ENCODE measurements at places on chromosomes 4 and X.

DNA sequence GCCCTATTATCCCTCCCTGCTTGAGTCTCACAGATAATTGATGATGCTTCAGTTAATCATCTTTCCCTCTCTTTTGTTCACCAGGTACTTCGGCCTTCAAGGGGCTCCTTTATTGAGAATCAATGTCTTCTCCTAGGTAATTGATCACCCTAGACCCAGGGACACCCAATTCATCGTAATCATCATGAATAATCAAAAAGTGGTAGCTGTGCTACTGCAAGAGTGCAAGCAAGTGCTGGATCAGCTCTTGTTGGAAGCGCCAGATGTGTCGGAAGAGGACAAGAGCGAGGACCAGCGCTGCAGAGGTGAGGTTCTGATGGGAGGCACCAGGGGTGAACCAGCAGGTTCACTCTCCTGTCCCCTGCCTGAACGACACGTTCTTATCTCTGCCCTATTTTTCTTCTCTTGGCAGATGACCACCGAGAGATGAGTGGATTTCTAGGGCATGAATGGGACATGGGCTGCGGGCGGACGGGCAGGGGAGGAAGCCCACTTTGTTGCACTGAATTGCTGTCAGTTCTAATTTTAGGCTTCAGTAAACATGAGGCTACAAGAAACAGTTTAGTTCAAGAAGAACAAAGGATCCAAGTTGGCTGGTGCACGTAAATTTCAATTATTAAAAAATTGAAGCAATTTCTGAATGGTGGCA lies 80.5 kb downstream of the ALPK1 start:
- DNase-seq, result no peak

DNA sequence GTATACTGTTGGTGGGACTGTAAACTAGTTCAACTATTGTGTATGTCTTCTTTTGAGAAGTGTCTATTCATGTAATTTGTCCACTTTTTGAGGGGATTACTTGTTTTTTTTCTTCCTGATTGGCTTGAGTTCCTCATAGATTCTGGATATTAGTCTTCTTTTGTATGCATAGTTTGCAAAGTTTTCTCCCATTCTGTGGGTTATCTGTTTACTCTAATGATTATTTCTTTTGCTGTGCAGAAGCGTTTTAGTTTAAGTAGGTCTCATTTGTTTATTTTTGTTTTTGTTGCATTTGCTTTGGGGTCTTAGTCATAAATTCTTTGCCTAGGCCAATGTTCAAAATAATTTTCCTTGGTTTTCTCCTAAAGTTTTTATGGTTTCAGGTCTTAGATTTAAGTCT lies 26.6 kb upstream of the ANTXR2 start:
- DNase-seq, result no peak

DNA sequence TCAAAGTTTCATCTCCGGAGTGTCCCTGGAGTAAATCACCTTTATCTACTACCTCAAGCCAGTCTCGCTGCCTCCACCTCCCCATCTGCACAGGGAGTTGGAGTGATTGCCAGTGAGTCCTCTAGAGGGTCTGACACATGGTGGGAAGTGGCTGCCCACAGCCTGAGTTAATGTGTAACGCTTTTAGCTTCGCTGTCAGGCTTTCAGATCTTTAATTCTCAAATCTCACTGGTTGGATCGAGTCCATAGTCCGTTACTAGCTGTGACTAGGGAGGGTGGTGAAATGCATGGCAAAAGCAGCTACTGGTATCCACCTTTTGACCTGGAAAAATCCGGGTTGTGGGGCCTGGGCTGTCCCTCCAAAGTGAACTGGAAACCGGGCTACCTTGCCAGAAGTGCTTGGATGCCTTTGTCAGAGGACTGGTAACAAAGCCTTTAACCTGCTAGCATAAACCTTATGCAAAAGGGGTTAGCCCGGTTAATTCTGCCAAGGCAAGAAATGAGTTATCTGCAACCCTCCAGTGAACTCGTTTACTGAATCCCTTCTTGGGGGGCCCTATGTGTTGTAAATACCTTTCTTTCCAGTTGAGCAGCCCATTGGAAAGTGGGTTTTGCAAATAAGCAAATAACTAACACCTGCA lies 5.1 kb upstream of the WDR1 start:
- no peak for DNase-seq

DNA sequence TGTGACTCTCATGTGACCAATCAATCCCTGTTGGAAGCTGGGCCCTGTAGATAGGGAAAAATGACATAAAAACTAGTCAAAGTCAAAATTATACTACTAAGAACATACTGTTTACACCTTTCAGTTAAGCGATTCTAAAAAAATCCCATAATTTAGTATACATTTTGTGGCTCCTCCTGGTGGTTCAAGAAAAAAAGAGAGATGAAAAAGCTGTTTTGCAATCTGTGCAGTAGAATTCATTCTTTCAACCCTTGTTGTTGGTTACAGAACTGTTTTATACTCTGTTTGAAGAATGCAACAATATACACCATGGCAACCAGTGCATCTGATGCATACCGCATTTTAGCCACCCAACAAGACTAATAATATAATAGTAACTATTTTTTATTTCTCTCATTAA lies 66.8 kb upstream of the ANK2 start:
- DNase-seq, result no peak

GRCh38 chr4:23966725-23967124 lies 76.9 kb upstream of the PPARGC1A start:
- no peak for DNase-seq

GRCh38 chr4:122329876-122330565 lies 48.8 kb upstream of the ADAD1 start:
- DNase-seq, result no peak

GRCh38 chr4:47551682-47552081 lies 66.6 kb downstream of the ATP10D start:
- DNase-seq, result no peak

DNA sequence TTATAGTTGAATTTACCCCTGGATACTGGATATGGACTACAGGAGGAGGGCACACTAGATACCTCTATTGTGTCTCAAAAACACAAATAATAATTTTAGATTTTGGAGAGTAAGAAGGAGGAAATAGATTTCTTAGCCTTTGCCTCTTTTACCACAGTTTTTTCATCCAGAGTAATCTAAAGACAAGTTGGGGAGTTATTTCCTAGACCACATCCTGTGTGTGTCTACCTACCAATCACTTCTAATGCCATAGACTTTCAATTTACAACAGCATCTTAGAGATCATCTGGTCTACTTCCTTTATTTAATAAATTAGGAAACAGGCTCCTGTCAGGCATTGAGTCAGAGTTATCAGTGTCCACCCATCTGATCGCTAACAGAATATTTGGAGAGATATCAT lies 191.5 kb downstream of the EDA start:
- no peak for DNase-seq

DNA sequence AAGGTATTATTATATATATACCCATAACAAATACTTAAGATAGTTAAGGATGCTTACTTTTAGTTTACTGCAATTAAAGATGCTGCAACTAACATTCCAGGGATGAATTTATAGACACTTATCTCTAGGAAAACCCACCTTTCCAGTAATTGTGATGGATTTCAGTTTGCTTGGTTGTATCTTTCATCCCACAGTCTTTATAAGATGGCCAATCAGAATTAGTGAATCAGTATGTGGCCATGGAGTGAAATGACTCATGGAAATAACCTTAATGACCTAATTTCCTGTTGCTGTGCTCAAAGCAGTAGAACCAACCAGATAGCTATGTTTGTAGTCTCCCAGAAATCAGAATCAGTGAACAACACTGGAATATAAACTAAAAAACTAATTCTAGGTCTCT lies 26.4 kb downstream of the MOSPD2 start:
- DNase-seq, result no peak

GRCh38 chrX:22310779-22311178 lies 38.1 kb downstream of the CBLL2 start:
- DNase-seq, result no peak

DNA sequence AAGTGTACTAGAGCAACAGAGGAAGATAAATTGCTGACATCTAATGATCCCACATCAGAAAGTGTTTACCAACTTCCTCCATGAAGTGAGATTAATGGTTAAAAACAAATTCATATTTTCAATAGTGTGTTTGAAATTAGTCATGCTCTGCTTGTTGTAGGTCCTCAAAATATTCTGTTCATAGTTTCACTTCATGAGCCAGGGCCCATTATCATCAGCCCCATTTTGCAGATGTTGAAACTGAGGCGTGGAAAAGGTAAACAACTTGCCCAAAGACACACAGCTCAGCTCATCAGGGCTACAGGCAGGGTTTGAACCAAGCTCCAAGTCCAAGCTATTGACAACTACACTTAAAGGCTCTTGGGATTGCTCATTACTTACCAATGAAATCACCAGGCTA lies 103.5 kb upstream of the PPARGC1A start:
- no peak for DNase-seq

DNA sequence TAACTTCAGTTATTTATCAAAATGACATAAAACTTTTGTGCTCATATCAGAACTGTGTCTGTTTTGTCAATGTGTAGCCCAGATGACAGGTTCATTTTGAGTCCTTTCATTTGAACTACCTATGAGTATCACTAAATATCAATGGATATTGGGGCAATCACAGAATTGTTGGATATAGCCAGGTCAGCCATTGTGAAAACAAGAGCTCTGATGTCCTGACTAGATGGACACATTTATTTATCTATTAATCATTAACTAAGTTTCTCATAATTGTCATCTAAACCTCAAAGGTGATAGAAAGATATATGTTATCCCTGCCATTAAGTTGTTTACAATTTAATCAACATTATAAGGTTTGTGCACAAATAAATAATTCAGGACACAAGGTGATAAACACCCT lies 638.3 kb upstream of the GRIA3 start:
- no peak for DNase-seq

GRCh38 chrX:137428221-137428661 lies 137.7 kb upstream of the ZIC3 start:
- DNase-seq, result no peak

- no peak for DNase-seq
These were observed 56.7 kb downstream of the IGFBP7 start for GRCh38 chr4:57053508-57053907.

DNA sequence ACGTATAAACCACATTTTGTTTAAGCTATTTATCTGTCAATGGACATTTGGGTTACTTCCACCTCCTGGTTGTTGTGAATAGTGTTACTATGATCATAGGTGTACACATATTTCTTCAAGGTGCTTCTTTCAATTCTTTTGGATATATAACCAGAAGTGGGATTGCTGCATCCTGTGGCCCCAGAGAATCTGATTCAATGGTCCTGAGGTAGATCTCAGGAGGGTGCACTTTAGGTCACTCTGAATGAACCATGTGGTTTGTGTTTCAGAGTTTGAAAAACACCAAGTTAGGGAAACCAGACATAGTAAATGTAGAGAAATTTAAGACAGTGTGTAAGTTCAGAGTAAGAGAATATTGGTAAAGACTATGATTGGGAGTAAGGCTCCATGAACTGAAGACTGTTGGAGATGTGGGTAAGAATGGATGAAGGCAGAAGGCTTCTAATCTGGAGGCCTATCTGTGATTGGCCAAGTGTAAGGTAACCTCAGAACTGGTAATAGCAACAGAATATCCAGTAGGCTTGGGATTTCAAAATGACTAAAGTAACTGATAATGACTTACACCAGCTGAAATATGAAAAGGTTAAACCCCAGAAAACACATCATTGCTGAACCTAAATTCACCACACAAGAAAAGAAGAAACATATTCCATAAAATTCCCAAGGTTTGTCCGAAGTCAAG lies 236.9 kb downstream of the CAMK2D start:
- DNase-seq, result no peak

DNA sequence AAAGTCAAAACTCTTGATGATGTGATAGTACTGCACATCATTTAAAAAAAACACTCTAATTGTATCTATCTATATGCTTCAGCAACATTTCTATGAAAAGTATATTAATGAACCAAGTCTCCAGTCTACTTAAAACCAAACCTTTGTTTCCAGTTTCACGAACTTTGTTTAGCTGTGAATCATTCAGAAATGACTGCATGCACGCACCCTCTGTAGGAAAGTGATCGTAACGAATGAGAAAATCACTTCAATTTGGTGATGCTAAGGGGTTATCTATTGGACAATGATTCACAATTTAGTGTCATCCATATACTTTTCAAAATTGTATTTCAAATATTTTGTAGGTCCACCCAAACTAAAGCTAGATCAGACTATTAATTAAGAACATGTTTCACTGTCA lies 157.6 kb downstream of the KLHL13 start:
- no peak for DNase-seq

- no peak for DNase-seq
These were observed 345.4 kb upstream of the GATB start for GRCh38 chr4:152106113-152106763.

GRCh38 chr4:122884499-122884898 lies 37.9 kb downstream of the NUDT6 start:
- DNase-seq, result no peak

DNA sequence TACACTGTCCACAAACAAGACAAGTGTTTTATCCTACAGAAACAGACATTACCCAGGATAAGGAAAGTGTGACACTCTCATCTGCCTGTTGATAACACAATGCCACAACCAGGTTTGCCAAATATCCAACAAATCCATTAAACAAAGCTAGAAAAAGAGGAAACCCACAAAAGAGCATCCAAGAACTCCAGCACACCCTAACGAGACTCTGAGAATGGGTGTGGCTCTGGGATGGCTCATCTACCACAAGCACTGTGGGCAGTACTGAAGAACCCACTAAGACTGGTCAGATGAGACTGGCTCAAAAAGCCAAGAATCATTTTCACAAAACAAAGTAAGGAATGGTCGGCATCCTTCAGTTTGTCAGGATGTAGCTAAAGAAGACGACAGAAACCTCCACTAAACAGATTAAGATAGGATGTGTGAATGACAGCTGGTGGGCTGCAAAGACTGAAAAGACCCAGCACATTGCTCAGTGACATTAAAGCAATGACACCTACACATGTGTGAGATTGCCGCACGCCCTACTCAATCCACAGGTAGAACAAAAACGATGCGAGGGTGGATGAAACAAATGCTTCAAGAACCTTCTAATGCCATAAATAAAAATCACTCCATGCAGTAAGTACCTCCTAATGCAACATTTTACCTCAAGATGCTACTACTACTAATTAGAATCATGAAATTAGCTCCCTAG lies 14.7 kb downstream of the ATP8A1 start:
- DNase-seq, result no peak

GRCh38 chrX:107683124-107683895 lies 55.0 kb downstream of the PRPS1 start:
- no peak for DNase-seq

GRCh38 chrX:130468395-130468923 lies 66.7 kb downstream of the RBMX2 start:
- DNase-seq, result no peak
